Stimulated activated CD8-positive, alpha-beta memory T cell treated with anti-CD3 and anti-CD28 coated beads, Interleukin-15, amount 100 ng/mL, for 1 hour (primary cell): ENCODE measurements at places on chromosomes 4 and X.

GRCh38 chr4:37666625-37667071, 19.5 kb downstream of the RELL1 start:
- DNase-seq: no peak

DNA sequence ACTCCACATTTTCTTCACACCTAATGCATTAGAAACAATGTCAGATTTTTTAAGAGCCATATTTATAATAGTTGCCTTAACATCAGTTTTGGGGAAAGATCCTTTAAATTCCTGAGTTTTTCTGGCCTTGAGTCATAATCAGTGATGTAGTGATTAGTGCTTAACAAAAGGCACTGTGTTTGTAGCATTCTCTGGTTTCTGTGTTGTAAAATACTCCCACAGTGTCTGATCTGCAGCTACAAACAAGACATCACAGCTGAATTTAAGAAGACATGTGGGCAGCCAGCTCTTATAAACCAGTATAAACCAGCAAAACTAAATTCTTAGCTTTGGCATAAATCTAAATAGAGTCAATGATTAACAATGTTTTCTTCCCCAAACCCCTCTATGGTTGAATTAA, 233.8 kb downstream of the FSTL5 start:
- DNase-seq: no peak

GRCh38 chrX:109347632-109348031, 134.3 kb downstream of the GUCY2F start:
- no peak for DNase-seq

GRCh38 chrX:4944767-4945166, 1231.3 kb upstream of the PRKX start:
- no peak for DNase-seq

DNA sequence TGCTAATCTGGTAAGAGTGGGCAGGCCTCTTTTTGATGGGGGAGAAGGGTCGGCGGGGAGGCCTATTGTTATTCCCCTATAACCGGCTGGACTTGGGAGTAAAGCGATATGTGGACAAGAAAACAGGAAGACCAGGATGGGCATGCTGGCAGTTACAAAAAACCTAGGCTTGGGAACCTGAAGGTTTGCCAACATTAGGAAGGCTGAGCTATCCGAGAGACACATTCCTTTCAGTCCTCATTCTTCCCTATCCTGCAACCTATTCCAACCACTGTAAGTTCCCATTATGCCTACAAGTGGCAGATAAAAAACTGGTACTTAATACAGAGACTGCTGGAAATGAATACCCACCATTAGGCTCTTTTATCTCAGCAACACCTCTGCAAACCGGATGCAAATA, 32.4 kb upstream of the CT47C1 start:
- DNase-seq: no peak

DNA sequence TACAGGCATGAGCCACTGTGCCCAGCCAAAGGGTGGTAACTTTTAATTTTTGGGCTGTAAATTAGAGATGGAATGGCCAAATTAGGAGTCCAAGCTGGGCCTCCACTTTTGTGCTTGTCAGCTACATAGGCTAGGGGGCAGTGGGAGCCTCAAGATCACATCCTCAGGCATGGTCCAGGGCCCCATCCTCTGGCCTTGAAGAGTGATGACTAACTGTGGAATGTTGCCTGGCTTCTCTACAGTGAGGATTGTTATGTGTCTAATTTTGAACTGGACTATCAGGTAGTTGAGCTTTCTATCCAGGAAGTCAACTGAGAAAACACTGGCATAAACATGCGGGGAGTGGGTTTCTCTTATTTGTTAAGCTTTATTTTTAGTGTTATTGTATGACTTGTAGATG, 33.0 kb downstream of the CCNG2 start:
- DNase-seq: no peak

- DNase-seq: no peak
These were observed 355.2 kb downstream of the DCAF12L2 start for GRCh38 chrX:125810856-125811255.

DNA sequence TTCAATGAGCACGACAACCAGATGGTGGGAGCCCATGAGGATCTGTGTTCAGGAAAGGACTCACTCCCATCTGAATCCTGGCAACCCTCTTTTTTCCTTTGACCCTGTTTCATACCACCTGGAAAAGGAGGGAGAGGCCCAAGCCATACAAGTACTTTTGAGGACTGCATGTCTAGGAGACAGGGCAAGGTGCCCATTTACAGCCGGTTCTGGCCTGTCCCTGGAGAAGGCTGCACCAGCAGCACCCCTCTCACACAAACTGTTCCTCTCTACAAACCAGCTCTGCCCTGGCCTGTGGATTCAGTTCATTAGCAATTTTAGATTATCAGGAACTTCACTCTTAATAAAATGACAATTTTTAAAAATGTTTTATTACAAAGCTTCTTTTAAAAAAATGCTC, 57.5 kb downstream of the HADH start:
- no peak for DNase-seq

GRCh38 chr4:29900336-29900735, 819.8 kb upstream of the PCDH7 start:
- no peak for DNase-seq

DNA sequence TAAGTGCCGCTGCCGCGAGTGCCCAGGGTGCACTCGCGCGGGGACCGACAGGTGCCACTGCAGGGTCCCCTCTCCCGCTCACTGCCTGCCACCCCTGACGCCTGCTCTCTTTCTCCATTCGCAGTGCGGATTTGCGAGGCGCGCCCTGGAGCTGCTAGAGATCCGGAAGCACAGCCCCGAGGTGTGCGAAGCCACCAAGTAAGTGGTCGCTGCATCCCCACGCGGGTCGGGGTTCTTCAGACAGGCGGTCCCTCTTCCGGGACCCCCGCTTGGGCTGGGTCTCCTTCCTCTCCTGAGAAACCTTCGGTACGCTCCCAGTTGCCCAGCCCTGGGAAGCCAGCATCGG, 547 bp downstream of the GUCY1A1 start:
- DNase-seq: peak; percentile 1

DNA sequence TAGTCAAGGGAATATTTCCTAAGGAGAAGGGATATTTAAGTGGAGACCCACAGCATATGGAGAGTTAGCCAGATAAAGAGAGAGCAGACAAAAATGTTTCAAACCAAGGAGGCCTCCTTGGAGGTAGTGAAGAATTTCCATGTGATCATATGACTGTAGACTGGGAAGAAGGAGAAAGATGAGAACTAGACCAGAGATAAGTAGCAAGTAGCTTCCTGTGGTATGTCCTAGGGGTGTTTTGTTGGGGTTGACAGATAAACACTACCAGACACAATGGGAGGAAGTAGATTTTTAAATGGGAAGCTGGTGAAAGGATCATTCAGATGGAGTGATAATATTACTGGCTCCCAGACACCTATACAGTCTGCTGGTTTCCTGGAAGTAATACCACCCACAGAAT, 13.6 kb downstream of the SYAP1 start:
- no peak for DNase-seq

- DNase-seq: no peak
These were observed 13.5 kb downstream of the ARHGAP24 start for GRCh38 chr4:85488416-85488815.

DNA sequence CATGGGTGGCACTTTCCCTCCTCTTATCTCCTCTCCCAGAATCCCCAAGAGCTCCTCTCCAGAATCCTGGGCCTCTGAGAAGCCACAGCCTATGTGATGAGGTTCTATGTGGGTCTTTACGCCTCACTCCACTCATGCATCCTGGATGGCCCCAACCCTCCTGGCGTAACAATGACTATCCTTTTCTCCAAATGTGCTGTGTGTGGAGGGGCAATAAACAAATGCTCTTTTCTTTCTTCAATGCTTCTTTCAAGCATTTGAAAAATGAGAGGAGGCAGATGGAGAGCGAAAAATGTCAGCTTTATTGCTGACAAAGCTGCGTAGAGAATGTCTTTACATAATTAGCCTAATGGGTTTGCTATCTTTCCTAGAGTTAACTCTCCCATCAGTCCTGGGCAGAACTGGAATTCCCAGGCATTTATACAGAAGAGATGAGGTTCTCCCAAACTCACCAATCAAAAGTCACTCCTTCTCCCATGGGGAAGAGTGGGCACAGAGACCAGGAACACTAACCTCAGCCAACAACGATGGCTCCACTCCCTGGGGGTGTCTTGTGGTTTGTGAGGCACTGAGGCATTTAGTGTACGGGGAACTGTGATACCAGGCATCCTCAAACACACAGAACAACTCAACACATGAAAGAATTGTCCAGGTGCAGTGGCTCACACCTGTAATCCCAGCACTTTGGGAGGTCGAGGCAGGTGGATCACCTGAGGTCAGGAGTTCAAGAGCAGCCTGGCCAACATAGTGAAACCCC, 118.9 kb upstream of the SLC34A2 start:
- no peak for DNase-seq

- DNase-seq: no peak
These were observed 300.1 kb upstream of the TRAM1L1 start for GRCh38 chr4:117385526-117385925.

DNA sequence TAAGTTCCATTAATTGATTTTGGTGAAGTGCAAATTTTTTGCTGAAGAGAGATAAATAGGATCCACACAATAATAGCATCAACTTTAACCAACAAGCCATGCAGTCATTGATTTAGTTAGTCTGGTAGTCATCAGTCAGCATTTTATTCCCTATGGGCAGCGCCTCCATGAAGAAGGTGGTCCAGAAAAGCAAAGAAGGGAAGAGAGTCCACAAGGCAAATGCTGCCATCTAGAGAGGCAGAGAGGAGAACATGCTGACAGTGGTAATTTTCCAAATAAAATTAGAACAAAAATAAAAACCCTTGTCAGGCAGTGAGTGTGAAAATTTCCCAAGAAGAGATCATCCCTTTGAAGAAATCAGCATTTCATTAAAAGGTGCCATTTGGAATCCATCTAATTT, 366.7 kb upstream of the FAM241A start:
- no peak for DNase-seq

GRCh38 chr4:138052806-138053632, 189.1 kb downstream of the SLC7A11 start:
- DNase-seq: no peak

- DNase-seq: no peak
These were observed 114.9 kb downstream of the SHISA3 start for GRCh38 chr4:42512226-42512625.

GRCh38 chr4:35253331-35253730, 991.0 kb downstream of the ARAP2 start:
- no peak for DNase-seq

DNA sequence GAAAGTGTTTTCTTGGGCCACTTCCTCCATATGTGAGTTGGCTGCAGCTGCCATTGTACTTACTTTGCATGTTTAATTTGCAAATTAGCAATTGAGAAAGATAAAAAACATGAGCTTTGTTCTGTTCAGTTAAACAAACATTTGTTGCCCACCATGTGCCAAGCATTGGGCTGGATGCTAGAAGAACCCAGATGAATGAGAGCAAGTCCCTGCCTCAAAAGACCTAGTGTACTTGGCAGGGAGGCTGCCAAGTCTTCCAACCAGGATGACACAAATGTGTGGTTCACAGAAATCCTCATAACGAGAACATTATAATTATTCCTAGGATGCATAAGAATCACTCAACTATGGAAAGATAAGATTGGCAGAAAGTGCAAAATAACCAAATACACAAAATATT, 66.7 kb downstream of the GPM6A start:
- DNase-seq: no peak

DNA sequence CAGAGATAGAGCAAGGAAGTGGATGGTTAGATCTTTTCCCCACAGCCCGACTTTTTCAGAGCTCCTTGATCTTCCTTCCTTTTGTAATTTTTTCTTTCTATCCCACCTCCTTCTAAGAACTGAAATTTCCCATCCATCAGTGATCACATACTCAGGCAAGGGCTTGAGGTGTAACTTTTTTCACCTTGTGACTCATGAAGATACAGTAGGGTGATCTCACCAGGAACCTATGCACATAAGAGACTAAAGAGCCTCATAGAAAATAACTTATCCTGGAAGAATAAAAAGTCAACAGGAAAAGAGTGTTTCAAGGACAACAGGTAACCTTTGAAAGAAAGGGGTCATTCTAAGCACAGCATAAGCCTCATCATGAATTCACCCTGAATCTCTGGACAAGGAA, 131.2 kb upstream of the HCCS start:
- DNase-seq: no peak

- no peak for DNase-seq
These were observed 58.3 kb upstream of the DHRSX start for GRCh38 chrX:2559124-2559523.

GRCh38 chr4:112341033-112341432, 43.9 kb downstream of the ALPK1 start:
- no peak for DNase-seq

DNA sequence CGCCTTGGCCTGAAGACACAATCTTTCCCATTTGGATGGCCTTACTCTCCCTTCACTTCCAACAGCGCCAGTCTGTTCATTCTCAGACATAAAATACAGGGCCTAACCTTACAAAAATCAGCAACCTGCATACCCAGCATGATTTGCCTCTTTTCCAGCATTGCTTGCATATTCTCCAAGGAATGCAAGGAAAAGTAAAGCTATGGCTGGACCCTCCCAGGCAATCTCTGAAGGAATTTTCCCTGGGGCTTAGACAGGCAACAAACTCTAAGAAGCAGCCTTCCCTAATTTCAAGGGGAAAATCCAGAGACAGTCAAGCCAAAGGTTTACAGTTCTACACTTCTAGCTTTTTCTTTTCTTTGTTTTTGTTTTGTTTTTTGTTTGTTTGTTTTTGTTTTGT, 3.6 kb downstream of the DCTD start:
- DNase-seq: no peak

DNA sequence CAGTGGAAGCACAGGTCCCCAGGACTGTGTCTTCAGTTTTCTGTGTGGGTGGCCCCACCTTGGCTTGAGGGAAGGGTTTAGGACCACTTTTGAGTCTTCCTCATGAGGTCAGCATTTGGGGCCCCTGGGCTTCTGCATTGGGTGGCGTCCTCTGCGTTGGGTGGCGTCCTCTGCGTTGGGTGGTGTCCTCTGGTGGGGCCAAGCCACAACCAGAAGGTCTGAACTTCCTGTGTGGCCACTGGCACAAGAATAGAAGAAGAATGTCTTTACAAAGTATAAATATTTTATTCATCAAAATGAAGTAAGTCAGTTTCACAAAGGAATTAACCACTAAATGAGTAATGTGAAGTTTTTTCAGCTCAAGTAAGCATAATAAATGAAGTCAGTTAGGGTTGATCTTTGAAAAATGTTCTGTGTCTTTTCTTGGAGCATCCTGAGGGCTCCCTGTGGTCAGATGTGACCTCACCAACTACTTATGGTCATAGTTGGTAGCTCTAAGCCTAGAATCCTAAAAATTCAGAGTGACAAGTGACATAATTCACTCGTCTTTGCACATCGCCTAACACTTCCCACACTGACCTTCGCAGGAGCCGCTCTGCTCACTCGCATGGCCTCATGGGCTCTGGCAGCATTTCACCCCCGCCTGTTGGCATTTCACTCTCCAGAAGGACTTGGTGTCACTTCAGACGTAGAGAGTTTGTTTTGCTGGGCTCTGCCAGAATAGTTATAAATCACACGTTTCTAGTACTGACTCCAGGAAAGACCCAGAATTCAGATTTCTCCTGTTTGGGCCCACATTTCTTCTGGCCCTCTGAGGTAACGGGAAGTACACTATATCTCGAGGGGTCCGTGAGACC, 39.0 kb upstream of the HGFAC start:
- DNase-seq: no peak
